ENCODE measurements at places on chromosomes 3 and 15.

DNA sequence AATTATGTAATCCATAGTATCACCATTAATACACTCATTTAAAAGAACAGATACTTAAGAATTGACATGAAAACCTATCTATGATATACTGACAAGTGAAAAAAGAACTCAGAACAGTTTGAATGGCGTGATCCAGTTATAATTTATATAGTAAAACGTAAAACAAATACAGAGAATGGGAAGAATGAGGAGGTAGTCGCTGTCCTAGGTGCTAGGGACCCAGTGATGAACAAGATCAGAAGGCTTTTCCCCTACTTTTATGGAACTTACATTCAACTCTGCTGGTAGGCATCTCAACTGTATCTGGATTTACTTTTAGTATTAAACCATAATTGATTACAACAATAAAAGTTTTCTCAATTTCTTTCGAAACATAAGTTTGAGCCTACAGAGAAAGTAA, 31.8 kb downstream of the GSK3B start:
- DNase-seq, result no peak

DNA sequence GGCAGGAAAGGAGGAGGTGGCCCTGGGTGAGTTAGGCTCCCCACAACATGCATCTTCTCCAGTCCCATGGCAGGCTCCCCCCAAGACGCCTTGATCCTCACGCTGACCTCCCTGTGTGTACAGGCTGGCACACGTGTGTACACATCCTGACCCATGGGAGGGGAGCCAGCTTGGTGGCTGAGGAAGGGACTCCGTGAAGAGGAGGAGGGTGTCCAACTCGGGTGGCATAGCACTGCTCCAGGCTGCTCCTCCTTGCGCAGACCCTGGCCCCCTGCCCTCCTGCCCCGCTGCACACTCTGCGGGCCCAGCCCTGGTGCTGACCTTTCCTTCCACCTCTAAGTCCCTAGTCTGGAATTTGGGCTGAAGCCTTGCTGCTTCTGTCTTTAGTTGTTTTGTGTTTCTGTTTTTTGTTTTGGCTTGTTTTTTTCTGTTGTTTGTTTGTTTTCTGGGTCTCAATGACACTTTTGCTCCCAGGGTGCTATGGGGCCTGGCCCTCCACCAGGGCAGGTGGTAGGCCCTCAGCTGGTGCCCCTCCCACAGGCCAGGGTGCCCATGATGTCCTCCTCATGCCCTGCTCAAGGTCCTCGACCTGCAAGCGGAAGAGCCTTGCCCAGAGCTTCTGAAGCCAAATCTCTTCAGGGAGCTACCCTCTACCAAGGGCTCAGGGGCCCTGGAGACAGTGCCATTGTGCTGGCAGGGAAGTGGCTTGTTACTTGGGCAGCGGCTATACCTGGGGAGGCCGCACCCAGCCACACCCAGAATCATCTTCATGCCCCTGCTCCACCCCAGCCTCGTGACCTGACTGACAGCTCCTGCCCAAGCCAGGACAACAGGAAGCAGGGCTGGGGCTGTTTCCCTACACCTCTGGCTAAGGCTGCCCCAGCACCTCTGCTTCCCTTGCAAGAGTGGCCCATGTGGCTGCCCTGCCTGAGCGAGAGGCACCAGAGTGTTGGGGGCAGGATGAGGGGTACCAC, 5.1 kb downstream of the EPHB3 start:
- no peak for DNase-seq

DNA sequence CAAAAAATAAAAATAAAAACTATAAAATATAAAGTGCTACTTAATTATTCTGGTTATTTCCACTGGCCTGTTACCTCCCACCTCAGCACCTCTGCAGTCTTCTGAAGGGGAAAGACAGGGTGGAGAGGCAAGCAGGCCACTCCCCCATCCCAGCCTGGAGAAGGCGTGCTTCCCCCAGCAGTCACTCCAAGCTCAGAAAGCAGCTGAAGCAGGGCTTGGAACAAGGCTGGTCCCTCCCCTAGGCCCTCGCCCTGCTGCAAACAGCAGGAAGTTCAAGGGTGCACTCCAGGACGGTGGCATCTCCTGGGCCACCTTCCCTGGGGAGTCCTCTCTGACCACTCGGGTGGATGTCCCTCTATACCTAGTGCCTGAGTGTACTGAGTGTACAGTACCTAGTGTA, 21.4 kb downstream of the CACNA2D2 start:
- DNase-seq, result no peak

DNA sequence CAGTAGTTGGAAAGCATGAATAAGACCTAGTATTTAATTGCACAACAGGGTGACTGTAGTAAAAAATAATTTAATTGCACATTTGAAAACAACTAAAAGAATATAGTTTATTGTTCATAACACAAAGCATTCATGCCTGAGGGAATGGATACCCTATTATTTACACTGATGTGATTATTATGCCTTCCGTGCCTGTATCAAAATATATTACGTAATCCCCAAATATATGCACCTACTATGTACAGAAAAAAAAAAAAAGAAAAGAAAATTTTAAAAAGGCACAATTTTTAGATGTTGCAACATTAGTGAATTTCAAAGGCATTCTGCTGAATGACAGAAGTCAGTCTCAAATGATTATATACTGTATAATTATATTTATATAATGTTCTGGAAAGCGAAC, 647.2 kb upstream of the BCHE start:
- no peak for DNase-seq

DNA sequence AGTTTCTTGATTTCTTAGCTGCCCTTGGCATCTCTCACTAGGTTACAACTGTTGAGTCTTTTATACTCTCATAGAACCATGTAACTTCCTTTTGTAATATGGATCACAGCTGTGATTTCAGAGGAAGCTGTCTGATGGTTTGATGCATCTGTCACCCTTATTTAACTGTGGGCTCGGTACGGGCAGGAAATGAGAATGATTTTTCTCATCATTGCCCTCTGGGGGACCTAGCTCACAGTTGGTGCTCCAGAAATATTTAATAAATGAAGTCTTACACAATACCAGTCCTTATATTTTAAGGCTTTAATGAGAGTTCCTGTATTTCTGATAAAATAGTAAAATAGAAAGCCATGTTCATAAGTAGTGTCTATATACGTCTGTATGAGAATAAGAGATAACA, 151.2 kb downstream of the EBLN2 start:
- no peak for DNase-seq

- no peak for DNase-seq
Measured at GRCh38 chr3:61015408-61015807, 235.8 kb downstream of the FHIT start.

DNA sequence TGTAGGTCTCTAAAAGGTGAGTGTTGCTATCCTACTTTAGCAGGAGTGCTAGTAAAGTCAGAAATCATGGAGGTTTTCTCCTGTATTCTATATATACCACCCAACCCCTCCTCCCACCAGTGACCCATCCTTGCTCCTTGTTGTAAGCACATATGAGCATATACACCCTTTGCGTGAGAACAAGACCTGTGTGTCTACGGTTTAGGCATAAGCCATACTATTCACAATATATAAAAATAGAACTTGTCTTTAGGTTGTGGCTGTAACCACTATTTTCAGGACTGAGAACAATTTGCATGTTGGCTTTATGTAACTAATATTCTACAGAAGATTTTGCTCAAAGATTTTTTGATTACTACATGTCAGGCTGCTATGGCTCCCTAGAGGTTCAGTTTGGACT, 59.1 kb upstream of the TOP2B start:
- peak; percentile 27 for DNase-seq

DNA sequence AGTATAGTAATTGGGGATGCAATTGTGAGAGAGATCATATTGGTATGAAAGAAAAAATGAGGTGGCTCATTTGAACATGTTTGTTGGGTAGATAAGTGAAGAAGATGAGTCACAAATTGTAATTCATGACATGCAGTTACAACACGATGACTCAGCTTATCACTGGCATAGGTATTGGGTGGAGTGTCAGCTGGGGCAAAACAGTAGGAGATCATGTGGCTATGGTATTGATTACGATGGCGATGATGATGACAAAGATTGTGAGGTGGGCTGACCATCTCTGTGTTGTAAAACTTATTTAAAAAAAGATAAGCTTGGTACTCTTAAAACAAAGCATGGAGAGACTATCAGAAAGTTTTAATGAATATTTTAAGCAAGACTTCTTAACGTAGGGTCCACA, 11.6 kb upstream of the DPH6 start:
- DNase-seq, result no peak

DNA sequence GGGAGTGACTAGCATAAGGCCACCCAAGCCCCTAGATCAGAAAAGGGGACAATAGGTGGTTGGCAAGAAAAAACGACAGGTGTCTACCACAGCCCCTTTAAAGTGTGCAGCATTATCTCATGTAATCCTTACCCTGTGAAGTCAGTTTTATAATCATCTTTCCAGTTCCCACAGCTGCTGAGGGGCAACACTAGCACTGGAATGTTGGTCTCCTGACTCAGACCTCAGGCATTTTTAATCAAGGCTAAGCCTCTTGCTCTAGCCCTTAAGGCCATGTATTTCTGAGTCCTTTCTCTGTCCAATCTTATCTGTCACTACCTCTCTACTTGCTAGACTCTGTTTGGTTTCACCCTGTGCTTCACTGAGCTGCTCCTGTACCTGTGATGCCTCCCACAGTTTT, 171.7 kb downstream of the TLE3 start:
- DNase-seq, result no peak

- no peak for DNase-seq
Measured at GRCh38 chr15:45801543-45801942, 166.7 kb downstream of the SQOR start.

DNA sequence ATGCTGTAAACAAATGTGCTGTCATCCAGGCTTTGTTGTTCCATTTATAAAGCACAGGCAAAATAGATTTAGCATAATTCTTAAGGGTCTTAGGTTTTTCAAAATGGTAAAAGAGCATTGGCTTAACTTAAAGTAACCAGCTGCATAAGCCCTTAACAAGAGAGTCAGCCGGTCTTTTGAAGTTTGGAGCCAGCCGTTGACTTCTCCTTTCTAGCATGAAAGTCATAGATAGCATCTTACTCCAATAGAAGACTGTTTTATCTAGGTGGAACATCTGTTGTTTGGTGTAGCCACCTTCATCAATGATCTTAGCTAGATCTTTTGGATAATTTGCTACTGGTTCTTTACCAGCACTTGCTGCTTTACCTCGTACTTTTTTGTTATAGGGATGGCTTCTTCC, 297.5 kb upstream of the DCBLD2 start:
- DNase-seq, result no peak

- DNase-seq, result no peak
Measured at GRCh38 chr3:46632792-46633191, 20.5 kb downstream of the FAM240A start.

DNA sequence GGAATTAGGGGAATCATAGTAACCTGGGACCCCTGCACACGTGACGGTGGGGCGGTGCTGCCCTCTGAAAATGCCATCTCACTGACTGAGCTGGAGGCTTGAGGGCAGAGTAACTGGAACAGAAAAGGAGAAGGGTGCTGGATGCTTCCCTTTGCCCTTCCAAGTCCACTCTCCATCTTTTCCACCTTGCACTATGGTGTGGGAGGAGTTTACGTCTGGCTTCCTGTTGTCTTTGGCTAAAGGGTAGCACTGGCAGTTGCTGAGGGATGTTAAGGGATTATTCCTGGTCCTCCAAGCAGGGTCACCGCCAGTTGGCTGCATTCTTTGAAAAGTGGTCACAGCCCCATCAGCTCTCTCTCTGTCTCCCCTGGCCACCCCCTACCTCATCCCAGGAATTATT, 129.4 kb upstream of the SNTN start:
- DNase-seq, result no peak

DNA sequence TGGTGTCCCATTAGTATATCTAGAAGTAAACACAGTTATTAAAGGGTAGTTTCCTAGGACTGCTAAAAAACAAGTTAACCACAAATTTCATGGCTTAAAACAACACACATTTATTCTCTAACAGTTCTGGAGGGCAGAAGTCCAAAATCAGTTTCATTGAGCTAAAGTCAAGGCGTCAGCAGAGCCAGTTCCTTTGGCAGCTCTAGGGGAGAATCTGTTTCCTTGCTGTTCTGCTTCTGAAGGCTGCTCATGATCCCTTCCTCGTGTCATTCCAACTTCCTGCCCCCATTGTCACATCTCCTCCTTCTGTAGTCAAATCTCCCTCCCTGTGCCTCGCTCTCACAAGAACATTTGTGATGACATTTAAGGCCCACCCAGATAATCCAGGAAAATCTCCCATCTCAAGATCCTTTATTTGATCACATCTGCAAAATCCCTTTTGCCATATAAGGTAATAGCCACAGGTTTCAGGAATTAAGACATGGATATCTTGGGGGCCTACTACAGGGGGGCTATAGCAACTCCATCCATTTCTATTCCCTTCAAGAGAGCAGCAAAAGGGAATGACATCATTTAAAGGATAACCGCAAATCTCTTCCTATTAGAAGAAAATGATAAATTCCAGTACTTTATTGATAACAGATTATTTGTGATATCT, 50.1 kb downstream of the GPR176 start:
- no peak for DNase-seq

- no peak for DNase-seq
Measured at GRCh38 chr3:113234688-113235260, 23.4 kb downstream of the BOC start.

GRCh38 chr3:185076219-185076618, 76.6 kb downstream of the C3orf70 start:
- DNase-seq, result no peak

DNA sequence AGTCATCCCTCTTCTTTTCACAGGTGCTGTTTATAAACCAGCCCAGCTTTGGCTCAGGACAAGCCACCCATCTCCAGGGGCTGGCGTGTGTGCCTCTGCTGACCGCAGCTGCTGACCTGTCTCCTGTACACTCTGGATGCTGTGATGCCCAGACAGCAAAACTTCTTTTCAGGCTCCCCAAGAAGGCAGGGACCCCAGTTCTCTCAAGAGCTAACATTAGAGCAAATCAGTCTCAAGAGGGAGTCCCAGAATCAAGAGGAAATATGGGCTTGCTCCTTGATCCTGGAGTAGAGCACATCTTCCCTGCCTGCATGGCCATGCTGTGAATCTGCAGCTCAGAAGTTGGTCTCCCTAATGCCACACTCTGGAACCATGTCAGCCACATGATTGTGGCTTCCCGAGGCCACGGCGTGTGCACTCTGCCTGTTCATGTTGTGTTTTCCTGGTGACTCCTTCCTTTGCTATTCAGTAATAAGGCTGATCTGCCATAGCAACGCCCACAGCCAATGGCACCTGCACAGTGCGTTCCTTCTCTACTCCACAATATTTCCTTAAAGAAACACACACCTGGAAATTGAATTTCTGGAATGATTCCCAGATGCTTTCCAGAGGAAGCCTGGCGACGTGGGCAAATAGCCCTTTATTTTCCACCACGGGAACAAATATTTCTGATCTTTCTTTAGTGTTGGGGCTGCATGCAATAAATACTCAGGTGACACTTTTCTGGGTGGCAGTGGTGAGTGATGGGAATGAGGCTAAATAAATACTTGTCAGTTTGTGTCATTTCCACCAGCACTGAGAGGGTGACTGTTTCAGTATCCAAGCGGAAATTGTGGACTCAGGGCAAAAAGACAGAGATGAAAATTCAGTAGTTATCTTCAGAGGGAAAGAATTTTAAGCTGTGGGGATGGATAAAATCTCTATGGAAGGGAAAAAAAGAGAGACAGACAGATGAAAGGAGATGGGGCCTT, 21.9 kb upstream of the THSD4 start:
- DNase-seq, result no peak
